Stimulated activated CD4-positive, alpha-beta T cell treated with anti-CD3 and anti-CD28 coated beads, Interleukin-4, amount 100 ng/mL, for 1 hour (primary cell): ENCODE measurements at places on chromosomes 2 and 18.

DNA sequence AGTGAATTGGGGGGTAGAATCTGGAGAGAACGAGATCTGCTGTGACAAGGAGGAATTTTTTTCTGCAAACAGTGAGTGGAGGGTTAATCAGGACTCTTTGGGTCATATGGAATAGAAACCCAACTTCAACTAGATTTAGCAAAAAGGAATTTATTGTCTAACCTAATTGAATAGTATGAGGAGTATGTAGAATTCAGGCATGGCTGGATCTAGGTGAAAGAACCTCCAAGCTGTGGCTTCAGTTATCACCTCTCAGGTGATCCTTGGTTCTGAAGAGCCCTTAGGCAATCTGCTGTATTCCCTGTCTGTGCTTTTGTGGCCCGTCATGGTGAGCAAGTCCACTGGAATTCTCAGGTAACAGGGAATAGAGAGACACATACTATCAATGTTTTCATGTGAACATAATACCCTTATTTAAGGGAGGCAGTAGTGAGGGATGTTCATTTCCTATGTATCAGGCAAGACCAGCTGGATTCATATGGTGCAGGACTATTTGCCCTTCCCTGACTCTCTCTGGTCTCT is 164.7 kb downstream of the ALPK2 start:
- DNase-seq: no peak

DNA sequence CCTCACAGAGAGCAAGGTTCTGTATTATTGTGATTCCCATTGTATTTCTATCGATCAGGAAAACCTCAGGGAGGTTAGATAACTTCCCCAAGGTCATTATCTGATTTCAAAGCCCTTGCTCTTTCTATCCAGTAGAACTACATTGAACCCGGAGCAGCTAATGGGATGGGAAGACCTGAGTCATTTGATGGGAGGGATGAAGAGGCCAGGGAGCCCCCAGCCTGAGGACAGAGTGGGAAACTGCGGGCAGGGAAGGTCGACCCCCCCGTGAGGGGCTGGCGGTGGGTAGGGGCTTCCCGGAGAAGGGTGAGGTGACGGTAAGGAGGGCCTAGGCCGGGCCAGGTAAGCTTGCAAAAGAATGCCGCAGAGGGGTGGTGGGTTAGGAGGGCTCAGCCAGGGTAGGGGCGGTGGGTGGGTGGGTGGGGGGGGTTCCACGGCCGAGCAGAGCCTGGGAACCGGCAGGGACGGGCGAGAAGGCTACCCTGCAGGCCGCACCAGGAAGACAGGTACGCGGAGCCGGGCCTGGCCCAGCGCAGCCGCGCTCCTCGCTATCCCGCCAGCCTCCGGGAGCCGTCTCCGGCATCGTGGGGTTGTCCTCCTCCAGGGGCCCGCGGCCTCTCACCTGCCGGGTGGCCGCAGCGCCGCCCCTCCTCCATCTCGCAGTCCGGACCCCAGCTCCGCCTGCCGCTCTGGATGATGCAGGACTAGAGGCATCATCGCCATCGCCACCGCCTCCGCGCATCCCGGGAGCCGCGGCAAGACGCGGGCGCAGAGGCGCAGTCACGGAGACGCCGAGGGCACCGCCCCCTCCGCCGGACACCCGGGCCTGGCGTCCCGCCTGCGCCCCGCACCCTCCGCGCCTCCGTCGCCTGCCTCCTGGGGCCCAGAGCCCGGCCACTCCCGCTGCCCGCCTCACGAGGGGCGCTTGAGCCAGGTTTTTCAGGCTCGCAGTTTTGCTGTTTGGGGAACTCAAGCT is at the start of gene GPR75:
Gene GPR75 (minus strand): TSS at position 762 of the 976 bp plus-strand sequence. CDS start 5,211 bp downstream, outside the sequence.
- DNase-seq: no peak

GRCh38 chr18:62485684-62486083 is 37.1 kb upstream of the ZCCHC2 start:
- DNase-seq: no peak

GRCh38 chr2:1715184-1716013 is 28.9 kb downstream of the PXDN start:
- no peak for DNase-seq
